CD4-positive, alpha-beta T cell treated with Interleukin-1 beta for 1 hour (primary cell): ENCODE measurements at places on chromosomes 3 and 15.
A peak's percentile ranks its signal among the peaks of the same experiment; 100 is the strongest.

- no peak for DNase-seq
These were observed 73.1 kb upstream of the FBN1 start for GRCh38 chr15:48718646-48719045.

GRCh38 chr3:177308286-177308685, 111.0 kb upstream of the TBL1XR1 start:
- DNase-seq = no peak

DNA sequence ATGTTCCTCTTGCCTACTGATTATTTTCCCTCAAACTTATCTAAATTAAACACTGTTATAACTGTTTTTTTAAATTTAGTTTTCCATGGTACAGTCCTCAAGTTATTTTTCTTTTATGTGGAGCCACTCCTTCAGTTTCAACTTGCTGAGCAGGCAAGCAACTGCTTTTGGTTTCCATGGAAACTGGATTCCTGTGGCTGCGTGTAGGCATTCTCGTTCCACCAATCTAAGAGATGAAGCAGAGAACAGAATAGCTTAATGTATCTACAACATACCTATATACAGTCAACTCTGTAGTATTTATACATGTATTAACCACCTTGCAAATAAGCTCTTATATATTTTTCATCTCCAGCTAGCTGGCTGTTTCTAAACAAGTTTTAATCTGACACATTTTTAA, 25.8 kb upstream of the ANXA2 start:
- no peak for DNase-seq

GRCh38 chr15:38555686-38556334, 8.8 kb downstream of the RASGRP1 start:
- DNase-seq = no peak

DNA sequence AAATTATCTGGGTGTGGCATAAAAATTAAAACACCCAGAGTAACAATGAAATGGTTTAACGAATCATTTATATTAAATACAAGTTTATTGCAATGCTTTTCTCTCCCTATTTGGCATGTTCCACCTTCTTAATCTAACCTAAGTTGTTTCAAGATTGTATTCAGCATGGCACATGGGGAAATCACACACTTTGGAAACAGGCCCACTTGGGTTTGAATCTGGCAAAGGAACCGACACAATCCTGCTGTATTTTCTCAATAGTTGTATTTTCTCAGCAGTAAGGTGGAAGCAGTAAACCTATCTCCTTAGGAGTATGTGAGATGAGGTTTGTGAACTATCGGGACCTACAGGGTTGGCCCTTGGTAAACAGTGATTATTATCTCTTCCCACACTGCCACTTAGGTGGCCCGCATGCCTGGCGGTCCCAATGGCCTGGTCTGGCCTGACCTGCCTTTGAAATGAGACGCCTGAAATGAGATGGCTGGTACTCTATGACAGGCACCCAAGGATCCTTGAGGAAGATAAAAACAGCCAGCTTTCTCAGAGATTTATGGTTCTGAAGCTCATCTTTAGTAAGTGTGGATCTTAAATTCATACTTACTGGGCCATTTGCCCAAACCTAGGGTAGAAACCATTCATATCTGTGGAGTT, 45.3 kb upstream of the VILL start:
- no peak for DNase-seq

GRCh38 chr15:69703532-69704187, 251.0 kb downstream of the RPLP1 start:
- DNase-seq = no peak

DNA sequence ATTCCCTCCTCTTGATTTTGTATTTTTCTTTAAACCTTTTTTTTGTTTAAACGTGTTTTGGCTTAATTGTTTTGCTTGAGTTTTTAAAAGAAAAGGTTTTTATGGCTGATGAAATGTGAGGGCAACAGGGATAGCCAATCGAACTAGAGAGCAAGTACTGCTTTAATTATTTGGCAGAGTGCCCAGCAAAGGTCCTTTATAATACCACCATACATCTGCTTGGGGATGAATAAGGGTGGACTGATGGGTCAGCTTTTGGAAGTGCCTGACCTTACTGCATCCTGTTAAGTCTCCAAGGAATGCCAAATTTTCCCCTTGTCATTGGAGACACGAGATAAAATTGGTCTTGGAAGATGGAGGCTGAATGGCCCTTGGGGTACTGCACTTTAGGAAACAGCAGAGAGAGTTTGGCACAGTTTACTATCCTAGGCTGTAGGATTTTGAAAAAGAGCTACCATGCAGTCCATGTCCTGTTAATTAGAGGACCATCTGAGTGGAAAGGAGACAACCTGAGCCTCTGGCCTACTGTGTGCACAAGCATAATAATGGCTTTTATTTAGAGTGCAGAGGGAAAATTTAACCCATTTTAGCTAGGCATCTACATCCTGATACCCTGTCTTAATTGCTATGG, 19.8 kb upstream of the MTHFS start:
- no peak for DNase-seq

DNA sequence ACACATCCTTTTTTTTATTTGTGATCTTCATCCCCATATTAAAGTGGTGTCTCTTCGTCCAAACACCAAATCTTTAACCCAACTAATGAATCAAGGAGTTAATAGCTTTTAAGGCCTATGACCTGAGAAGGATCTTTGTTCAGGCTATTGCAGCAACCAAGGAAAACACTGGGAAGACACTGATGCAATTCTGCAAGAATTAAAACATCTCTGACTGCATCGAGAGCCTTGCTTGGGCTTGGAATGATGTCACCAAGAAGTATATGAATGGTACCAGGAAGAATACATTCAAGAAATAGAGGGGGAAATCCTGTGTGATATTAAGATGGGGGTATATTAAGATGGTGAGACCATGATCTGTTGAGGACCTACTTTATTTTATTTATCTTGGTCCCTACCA, 214.2 kb upstream of the ARL6 start:
- no peak for DNase-seq

DNA sequence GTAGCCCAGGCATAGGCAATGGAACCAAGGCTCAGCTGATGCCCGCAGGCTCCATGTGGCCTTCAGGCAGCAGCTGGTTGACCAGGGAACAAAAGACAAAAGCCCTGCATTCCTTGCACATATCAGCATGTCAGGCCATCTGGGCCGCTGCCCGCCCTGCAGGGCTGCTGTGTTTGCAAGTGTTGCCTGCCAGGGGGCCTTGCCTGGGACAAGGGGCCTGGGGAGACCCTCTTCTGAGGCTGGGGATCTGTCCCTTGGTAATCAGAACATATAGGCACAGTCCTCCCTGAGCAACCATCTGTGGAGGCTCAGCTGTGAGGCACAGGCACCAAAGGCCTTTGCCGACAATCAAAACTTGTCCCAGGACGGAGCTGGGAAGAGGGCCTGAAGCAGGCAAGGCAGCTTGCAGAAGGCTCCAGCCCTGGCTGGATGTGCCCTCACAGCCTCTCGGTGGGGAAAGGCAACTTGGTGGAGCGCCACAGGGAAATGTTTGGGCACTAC, 138.2 kb downstream of the TPRA1 start:
- DNase-seq = no peak

DNA sequence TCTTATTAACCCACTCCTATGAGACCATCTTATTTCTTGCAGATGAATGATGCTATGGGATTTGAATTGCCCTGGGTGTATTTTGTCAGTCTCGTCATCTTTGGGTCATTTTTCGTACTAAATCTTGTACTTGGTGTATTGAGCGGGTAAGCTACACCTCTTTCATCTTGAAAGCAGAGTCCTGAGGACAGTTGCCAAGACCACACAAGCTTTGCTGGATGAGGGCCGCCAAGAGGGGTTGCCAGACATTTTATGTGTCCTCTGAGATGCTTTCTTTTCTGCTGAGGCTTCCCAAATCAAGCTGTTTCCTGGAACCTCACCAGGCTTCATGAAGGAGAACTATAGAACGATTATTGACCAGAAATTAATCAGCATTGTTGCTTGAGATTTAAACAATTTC, 173.2 kb downstream of the CHDH start:
- DNase-seq = no peak

DNA sequence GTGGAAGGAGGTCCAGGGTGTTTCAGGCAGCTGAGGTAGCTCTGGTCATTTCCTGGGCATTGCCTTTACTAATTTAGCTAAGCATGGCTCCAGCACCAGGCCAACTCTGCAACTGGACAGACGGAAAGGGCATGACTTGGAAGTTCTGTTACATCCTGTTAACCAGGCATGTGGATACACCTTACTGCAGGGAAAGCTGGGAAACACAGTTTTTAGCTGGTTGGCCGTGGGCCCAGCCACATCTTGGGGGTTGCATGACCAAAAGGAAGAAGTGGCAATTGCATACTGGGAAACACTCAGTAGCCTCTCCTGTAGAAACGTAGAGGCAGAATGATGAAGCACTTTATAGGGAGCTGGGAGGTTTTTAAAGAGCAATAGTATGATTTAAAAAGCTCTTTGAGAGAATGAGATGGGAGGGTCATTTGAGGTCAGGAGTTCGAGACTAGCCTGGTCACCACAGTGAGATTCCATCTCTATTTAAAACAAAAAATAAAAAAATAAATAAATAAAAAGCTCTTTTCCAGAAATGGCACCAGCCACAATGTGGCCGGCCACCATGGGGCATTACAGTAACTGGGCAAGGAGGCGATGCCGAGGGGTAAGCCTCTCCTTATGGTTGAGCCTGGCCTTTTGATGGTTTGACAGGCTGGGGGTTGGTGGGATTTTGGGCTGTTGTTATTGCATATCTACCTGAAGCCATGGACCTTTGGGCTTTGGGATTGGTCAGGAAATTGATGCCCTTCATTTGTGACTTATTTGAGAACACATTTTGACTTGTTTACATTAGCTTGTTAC, 28.6 kb downstream of the TRAK1 start:
- DNase-seq = no peak

DNA sequence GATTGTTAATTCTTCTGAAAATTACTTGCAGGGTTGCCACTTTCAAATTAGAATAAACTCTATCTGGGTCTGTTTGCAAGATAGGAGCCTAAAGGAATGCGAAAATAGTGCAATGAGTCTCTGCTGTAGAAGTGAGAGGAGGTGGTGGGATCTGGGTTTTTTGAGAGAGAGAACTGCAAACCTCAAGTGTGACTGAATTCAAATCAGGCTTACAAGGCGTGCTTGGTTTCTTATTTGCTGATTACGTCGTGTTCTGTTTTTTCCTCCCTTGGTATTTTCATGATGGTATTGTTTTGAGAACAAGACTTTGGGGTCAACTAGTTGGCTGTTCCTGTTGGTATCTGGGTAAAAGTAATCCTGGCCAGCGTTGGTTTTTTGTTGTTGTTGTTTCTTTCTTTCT, 490.9 kb upstream of the CFAP20DC start:
- DNase-seq = no peak

GRCh38 chr3:85570819-85571218, 612.0 kb downstream of the CADM2 start:
- DNase-seq = no peak

DNA sequence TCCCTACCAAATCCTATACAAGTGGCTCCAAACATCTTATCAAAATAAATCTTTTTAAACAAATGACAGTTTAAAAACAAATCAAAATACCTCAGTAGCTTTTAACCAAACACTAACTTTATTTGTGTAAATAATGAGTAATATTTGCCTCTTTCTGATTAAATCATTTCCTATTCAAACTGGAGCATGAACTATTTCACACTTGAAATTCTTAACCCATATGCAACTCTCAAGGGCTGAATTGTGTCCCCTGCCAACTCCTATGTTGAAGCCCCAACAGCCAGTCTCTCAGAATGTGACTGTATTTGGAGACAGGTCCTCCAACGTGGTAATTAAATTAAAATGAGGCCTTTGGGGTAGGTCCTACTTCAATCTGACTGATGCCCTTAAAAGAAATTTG, 55.9 kb upstream of the MCTP2 start:
- no peak for DNase-seq

DNA sequence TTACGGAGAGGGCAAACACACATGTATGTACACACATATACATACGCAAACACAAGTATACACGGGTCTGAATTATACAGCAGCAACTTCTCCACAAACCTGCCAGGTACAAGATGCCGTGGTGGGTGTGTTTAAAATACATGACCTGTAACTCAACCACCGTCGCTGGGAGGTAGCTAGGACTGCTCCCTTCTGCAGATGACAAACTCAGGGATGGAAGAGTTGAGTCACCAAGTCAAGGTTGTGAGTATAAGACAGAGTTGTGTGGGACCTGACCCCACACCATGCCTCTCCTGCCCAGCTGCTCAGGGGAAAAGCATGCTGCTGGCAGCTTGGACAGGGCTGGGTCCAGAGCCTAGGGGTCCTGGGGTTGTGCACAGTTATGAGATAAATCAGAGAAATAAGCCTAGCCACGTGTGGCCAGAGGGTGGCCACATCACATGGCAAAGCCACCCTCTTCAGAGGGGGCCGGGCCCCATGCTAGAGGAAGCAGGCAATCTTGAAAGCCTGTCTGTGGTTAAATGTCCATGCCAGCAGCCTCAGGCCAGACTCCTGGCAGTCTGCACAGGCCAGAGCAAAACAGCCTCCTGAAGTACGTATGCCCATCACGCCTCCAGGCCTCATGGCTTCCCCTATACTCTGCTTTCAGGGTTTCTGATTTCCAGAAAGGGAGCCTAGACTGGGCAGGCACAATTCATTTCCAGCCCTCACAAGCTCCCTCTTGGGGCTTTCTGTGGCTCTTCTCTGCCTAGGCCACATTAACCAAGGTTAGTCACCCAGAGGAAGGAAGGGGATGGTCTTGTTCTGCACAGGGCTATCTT, 107.7 kb upstream of the RPL32 start:
- peak; percentile 27 for DNase-seq

DNA sequence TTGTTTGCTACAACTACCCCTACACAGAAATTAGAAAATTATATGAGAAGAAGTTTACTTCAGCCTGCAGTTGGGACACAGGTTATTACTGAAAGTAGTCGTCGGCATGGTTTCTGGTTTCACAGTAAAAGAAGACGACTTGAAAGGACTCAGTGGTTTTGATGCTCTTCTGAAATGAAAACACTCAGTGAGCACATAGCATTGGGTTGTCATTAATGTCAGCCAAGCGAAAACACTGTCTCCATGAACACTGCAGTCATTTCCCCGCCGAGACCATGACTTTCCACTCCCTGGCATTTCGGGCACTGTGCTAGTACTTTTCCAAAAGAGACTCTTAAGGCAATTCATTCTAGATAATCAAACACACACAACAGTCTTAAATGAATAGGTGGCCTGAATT, 69.2 kb upstream of the ICE2 start:
- peak; percentile 59 for DNase-seq

- no peak for DNase-seq
These were observed 8.8 kb downstream of the TMOD3 start for GRCh38 chr15:51838270-51838669.

DNA sequence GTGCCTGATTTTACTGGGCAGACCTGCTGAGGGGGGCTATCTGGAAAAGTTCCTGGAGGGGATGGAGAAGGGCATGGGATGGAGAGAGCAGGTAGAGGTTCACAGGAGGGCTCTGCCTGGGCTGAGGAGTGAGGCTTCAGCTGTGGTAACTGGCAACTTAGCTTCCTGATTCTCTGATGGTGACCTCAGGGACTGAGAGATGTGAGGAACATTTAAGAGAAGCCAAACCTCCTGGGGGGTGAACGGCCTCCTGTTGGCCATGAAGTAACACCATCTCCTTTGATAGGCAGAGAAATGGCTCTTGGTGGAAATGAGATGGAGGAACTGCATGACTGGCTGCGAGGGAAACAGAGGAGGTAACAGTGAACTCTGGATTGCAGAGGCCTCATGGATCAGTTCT, 97.3 kb upstream of the ROPN1 start:
- no peak for DNase-seq
